ENCODE measurements at places on chromosomes 3 and 15.

DNA sequence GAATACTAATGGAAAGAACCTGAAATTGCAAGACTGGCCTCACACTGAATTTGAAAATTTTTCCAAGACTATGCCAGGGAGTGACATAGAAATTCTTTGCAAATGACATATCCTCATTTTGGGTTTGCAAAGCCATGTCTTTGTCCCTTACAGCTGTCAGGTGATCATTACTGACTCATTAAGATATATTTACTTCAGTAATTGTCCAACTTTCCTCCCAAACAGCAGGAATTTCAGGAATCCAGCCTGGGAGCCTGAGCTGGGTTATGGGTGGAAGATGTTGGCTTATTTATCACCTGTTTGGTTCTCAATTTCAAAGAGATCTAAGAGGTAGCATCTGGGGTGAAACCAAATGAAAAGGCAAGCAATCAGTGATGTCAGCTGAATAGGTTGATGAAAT lies 111.6 kb upstream of the ACP3 start:
- DNase-seq = no peak

DNA sequence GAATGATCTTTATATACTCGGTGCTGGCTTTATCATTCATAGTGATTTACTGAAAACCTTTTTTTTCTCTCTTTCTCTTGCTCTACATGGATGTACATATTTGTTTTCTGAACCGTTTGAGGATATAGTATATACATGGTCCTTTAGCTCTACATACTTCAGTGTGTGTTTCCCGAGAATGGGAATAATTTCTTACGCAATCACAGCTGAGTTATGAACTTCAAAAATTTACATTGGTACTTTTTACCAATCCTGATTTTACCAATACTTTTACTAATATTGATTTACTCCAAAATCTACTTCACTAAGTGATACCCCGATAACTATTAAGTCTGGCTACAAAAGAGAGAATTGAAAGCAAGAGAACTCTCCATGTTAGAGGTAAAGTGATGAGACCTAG lies 294.3 kb upstream of the ICE2 start:
- no peak for DNase-seq

DNA sequence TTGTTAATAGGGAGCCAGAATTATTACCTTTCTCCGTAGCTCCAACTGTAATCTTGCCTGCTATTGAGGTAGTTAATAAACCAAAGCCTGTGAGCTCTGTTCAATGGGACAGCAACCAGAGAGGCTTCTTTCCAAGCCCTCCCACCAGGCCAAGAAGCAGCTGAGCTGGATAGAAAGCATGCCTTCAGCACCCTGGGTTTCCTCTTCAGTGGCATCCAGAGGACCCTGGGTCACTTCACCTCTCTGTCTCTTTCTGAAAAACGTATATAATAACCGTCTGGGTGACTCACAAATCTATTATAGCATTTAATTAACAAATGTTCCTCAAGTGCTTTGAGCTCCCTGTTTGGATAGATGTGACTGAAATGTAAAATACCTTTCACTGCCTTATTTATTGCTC lies 420.0 kb downstream of the LPP start:
- no peak for DNase-seq

DNA sequence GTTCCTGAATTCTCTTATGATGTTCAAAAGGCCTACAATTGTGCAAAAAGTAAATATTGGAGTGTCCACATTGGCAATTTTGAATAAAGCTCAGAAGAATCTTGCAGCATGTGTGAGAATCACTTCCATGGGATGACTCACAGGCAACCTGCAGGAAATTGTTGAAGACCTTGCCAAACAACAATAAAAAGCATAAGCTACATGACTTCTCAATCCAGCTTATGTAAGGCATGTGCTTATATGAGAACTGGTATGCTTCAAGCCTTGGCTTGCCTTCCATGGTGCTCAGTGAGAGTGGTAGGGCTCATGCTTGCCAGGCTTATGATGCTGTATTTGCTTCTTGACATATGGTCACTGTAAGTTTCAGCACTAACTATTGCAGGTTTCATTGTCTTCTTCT lies 18.4 kb upstream of the BCHE start:
- no peak for DNase-seq

- no peak for DNase-seq
Observed at GRCh38 chr3:101074518-101074917, 81.3 kb upstream of the ABI3BP start.

- DNase-seq = no peak
Observed at GRCh38 chr3:16960125-16960524, 75.4 kb downstream of the PLCL2 start.

DNA sequence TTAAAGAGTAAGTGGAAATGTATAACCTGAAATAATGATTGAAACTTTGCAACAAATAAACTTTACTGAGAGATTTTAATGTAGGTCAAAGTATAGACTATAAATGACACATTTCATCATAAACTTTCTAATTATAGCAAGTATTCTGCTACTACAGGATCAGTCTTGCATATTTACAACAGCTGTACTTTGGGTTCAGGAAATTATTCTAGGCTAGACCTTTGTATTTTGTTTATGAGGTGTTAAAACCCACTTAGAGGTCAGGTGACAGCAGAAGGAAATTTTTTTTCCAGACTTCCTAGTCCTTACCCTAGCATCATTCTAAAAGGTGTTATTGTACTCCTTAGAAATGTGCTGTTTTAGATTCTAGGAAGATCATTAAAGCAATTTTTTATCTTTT lies 2.3 kb downstream of the RNF7 start:
- no peak for DNase-seq

DNA sequence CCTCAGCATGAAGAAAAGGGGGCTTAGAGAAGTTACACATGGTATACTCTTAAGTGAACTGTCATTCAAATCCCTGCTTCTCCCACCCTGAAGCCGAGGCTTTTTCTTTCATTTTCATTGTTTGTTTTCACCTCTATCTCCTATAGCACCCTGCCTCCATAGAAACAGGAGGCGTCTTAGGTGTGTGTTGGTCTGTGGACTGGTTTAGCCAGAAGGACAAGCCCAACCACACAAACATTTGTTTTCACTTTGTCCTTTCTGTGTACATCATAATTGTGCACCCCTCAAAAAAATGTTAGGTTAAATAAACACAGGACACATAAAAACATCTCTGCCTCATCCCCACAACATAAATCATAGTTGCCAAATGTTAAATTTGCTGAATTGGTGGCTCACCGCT lies 73.3 kb upstream of the UBE2E2 start:
- DNase-seq = no peak

- no peak for DNase-seq
Observed at GRCh38 chr3:36846406-36846805, 82.1 kb upstream of the DCLK3 start.

DNA sequence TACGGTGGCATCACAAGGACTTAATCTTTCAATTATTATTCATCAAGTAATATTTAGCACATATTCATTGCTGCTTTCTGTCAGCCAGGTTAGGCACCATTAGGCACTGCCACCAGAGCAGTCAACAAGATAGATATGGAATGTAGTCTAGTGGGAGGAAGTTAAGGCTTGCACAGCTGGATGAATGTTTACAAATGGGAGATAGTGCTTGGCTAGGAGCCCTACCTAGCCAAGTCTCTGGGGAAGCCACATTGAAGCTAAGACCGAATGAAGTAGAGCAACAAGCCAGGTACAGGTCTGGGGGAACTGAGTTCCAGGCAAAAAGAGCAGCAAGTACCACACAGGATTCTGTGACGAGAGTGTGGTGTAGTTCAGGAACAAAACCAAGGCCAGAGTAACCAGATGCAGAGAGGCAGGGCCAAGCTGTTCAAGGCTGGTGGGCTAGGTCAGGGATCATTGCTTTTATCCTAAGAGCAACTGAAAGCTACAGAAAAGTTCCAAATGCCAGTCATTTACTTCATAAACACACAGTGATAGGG lies 33.4 kb upstream of the SCAANT1 start:
- DNase-seq = no peak

DNA sequence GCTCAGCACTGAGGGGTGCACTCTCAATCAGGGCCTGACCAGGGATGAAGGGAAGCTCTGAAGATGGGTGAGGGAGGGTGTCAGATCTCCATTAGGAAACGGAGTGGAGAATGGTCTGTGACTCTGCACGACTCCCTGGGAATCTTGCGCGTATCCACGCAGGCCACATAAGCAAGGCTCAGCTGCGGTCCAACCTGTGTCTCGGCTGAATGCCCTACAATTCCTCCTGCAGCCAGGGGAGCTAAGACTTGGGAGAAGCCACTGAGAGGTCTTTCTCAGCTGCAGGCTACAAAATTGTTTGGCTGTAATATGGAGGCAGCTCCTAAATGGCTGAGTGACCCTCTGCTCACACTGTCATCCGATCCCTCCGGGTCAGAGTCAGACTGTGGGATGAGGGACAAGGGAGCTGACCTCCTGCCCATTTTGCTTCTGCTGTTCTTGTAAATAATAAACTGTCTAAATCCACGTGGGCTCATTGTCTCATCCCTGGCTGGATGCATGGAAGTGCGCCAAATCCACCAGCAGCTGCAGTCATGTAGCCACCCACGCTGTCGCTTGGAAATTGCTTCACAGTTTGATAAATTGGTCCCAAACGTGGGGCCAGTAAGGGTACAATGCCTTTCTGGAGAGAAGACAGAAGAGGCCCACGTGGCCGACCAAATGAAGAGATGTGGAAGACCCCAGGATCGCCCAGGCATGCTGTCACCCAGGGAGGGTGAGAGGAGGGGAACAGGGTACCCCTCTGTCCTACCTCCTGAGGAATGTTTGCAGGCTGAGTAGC lies 30.5 kb downstream of the ALS2CL start:
- DNase-seq = no peak

GRCh38 chr3:9878700-9879099 lies 1.4 kb downstream of the CIDEC start:
- no peak for DNase-seq

GRCh38 chr3:194928831-194929577 lies 243.3 kb downstream of the FAM43A start:
- no peak for DNase-seq

- DNase-seq = no peak
Observed at GRCh38 chr3:196207833-196208607, 3.2 kb downstream of the ZDHHC19 start.

GRCh38 chr3:142929109-142929508 lies 34.4 kb downstream of the PAQR9 start:
- no peak for DNase-seq
